ENCODE measurements at places on chromosomes 7 and 10.

GRCh38 chr10:119084896-119085295 lies 4.3 kb upstream of the EIF3A start:
- DNase-seq, result no peak

- DNase-seq, result no peak
Measured at GRCh38 chr7:101399759-101400158, 37.1 kb downstream of the COL26A1 start.

DNA sequence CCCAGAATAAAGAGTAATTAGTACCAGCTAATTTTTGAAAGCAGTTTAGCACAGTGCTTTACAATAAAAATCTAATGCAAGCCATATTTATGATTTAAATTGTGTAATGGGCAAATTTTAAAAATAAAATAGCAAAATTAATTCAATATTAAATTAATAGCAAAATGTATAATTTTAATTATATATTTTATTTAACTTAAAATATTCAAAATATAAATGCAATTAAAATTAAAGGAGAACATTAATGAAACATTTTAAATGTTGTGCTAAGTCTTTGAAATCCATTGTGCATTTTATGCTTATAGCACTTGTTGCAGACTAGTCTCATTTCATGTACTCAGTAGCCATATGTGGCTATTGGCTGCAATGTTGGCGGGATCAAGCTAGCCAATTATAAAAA lies 367.6 kb downstream of the SUGCT start:
- no peak for DNase-seq

DNA sequence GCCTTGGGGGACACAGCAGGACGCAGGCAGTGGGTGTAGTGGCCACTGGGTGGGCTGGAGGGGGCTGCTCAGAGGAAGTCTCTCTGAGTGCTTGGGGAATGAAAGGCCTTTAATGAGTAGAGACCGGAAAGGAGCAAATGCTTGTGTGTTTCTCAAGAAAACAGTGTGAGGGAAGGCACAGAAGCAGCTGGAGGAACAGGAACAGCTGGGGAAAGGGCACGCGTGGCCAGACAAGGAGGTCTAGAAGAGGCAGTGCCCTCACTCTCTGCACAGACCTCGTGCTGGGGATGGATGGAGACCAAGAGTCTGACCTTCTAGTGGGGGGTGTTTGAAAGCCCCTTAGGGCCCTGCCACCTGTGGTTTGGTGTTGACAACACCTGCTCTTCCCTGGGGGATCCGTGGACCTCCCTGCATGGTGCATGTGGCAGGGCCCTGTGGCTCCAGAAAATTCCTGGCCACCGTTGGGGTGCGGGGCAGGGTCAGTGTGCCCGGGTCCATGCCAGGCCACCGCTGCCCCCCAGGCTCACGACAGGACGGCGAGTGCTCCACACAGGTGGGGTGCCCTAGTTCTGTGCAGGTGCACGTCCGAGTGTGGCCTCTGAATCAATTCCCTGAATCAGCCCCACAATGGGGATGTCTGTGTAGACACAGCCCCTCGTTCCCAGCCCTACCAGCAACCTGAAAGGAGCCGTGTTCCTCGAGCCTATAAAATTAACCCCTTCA lies 25.9 kb upstream of the FAM20C start:
- no peak for DNase-seq

- no peak for DNase-seq
Measured at GRCh38 chr10:118971876-118972275, 57.6 kb upstream of the NANOS1 start.

- DNase-seq, result no peak
Measured at GRCh38 chr7:6476596-6477317, 29.0 kb upstream of the DAGLB start.

GRCh38 chr10:5526691-5527331 lies 2.0 kb downstream of the CALML3 start:
- no peak for DNase-seq

DNA sequence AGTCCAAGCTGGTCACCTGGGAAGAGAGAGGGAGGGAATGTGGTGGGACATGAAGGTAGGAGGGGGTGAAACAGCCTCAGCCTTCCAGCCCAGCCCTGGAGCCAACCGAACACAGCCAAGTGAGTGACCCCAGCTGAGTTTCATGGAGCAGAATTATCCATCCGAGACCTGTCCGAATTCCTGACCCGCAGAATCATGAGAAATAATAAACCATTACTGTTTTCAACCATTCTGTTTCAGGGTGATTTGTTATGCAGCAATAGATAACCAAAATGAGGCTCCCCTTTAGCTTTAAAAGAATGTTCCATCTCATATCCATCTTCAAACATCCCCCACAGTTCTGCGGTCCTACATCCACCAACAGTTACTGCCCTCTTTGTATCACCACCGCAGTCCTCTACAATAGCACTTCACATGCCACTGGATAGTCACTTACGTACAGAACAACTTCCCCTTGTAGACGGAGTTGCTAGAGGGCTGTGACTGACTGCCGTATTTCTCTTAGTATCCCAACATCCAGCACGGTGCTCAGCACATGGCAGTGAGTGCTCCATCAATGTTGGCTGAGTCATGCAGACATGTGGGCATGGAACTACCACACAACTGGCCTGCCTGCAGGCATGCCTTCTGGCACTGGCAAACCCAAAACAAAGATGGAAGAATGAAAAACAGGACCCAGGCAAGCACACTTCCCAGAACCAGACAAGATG lies 18.5 kb downstream of the KIAA1549 start:
- DNase-seq, result no peak

DNA sequence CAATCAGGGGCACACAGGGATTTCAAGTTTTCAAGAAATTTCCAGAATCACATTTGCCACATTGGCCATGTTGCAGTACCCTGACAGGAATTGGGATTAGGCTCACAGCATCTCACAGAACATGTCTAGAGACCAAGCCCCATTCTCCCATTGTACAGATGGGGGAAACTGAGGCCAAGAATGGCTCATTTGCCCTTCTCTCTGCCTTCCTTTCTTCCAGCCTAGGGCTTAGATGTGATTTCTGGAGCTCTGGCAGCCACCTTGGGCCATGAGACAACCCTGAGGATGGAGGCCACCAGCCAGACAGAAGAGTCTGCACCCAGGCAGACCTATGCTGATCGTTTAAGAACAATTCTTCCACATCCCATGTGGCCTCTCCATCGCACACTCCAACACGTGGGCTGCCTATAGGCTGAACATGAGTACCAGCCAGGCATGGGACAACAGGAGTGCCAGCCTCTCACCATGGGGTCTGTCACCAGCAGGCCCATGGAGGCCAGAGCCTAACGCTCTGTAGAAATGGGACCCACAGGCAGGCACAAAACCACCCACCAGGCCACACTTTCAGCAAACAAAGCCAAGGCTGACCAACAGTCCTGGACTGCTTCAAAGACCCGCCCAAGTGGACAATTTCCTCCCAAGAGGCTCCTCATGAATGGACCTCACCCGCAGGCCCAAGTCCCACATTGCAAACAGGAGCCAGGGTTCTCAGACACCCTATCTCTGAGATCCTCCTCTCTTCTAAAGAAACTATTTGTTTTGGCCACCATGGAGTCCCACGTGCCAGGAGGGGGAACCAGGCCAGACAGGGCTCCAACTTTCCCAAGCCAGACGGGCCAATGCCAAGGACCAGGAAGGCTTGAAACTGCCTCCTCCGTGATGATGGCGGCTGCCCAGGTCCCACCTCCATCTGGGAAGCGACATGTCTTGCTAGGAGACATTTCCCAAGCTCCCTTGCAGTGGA lies 20.7 kb downstream of the PDGFA start:
- no peak for DNase-seq

- no peak for DNase-seq
Measured at GRCh38 chr10:124944982-124945381, 3.1 kb downstream of the ZRANB1 start.

- DNase-seq, result no peak
Measured at GRCh38 chr10:42476101-42476500, 162.3 kb downstream of the ZNF33B start.

GRCh38 chr10:6647811-6648526 lies 67.9 kb upstream of the PRKCQ start:
- no peak for DNase-seq

DNA sequence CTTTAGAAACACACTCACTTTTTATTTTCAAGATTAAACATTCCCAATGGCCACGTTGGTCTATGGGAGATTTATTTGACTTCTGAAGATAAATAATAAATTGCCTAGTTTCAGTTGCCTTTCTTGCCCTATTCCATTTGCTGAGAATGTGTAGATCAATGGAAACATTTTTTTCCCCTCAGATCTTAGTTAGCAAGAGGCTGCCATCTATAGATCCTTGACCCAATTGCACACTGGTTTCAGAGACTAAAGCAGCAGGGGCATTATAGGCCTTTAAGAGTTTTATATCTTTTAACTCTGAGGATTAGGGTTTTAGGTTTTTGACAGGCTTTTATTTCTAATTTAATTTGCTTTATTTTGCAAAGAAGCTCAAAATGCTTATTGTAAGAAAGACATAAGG lies 163.2 kb upstream of the GPR26 start:
- no peak for DNase-seq

GRCh38 chr7:128387216-128388144 lies 22.3 kb downstream of the IMPDH1 start:
- no peak for DNase-seq

Data from cortex of kidney (tissue), 1 donor.